Lung (tissue), 17 donors: ENCODE measurements at places on chromosomes 3 and 15. TPM values are rescaled to one million over a fixed set of nuclear protein-coding genes. Genes with fewer than 3 reads are reported as not detected.

The SEMA5B gene
- total RNA-seq = 0.31 TPM

The C3orf22 gene
- not detected for total RNA-seq

The TRAT1 gene
- 2.4 TPM for total RNA-seq

The PIGZ gene
- total RNA-seq = 5.5 TPM
